ENCODE measurements at places on chromosomes 2 and 18.

DNA sequence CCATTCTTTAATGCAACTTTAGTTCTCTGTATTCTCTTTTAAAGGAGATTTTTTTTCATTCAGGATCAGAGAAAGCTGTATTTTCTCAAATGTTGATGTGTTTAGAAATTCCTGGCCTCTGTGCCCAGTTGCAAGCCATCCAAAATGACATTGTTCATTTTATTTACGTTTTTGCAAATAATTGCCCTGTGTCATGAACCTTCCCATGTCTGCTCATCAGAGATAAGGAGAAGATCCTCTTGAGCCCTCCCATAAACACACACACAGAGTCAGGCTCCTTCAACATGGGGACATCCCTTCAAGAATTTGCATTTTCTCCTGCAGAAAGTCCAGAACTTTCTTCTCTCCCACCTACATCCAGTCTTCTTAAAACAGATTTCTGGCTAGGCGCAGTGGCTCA is 258.8 kb downstream of the GBX2 start:
- DNase-seq, result no peak

DNA sequence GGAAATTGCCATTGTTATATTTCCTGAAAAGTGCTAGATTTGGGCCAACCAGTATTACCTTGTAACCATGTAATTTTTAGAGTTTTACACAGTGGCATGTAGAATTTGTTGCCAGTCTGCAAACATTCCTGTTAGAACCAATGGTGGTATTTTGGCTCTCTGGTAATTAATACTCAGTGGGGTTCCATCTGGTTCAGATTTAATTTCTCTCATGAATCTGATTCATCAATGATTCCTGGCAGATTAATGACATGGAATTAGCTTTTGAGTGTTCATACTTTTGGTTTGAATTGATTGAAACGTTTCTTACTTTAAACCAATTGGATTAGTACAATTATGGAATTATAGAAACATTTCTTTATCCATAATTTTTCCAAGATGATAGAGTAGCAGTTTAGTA is 93.2 kb downstream of the MC4R start:
- DNase-seq, result no peak

DNA sequence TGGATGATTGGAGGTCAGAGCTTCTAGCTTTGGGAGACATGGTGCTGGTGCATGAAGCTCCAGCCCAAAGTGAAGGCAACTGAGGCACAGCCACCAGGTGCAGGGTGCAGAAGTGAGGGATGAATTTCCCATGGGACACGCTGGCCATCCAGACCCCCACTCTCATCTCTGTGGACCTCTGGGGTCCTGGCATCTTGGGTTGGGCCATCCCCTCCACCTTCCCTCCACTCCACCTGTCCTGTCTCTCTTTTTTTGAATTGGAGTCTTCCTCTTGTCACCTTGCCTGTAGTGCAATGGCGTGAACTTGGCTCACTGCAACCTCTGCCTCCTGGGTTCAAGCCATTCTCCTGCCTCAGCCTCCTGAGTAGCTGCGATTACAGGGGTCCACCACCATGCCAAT is 3.4 kb downstream of the NGEF start:
- DNase-seq, result no peak

- no peak for DNase-seq
Observed at GRCh38 chr2:190849774-190850173, 30.8 kb upstream of the GLS start.

DNA sequence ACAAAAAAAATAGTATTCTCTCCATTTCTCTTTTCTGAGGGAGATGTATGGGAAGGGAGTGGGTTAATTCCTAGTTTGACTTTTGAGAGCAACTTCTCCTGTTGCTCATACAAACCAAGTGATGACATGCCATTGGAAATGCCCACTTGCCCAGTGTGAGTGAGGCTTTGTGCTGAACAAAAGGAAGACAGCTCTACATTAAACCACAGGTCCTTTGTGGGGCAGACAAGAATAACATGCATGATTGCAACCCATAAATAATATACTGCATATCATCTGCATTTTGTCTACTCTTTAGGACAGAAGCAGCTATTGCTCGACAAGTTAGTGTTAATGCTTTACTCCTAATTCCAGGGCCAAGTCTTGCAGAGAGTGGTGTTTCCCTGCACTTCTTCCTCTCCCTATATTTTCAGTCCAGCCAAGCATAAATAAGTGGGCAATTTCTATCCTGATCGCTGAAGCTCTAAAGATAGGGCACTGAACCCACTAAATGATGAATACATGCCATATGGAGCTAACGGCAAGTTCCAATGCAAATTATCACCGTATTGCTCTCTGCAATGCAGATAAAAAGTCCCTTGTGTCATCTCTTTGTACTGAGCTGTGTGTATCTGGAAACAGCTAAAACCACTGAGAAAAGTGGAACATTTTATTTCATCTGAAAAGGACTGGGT is 19.4 kb upstream of the EHBP1 start:
- DNase-seq, result no peak

DNA sequence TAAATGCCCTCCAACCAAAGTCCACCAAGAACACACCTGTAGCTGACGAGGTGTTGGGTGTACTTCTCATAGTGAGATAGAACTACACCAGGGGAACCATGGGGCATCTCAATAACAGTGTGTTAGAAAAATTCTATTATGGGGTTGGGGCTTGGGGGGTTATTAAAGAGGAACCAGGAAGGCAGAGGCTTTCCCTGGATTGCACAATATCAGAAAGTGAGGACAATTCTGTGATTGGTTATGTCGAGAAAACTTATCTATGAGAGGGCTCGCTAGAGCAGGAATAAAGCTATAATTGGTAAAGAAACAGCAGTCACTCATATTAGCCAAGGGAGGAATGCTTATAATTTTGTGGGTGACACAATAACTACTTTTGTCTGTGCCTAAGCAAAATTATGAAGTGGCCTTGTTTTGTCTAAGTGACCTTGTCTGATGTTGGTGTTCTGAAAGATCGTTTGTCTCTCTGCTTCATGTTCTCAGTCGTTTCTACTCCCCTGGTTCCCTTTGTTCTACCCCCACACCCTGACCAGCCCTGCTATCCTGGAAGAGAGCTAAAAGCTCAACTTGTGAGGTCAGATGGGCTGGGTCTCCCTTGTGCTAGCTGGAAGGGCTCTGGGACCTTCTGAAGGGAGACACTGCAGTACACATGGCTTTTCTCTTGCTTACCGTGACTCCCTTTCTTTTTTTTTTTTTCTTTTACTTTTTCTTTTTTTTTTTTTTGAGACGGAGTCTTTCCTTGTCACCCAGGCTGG is 21.6 kb upstream of the INO80C start:
- DNase-seq, result no peak

GRCh38 chr18:55244546-55244945 is 285.3 kb upstream of the CCDC68 start:
- DNase-seq, result no peak

DNA sequence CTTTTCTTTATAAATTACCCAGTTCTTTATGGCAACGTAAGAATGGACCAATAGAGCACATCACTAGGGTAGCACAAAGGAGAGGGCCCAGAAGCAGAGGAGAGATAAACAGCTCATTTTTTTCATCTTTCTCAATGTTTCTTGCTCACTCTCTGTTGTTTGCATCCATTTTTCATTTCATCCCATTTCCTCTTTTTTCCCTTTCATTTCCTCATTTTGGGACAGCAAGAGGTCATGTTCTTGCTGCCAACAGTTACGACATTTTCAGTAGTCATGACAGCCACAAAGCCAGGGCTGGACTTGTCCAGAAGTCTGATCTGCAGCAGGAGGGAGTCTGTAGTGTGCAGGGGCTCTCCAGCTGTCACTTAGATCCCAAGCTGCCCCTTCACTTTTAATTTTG is 52.7 kb upstream of the CYP1B1 start:
- DNase-seq, result no peak

- DNase-seq, result no peak
Observed at GRCh38 chr2:235054919-235055318, 103.1 kb downstream of the SH3BP4 start.

DNA sequence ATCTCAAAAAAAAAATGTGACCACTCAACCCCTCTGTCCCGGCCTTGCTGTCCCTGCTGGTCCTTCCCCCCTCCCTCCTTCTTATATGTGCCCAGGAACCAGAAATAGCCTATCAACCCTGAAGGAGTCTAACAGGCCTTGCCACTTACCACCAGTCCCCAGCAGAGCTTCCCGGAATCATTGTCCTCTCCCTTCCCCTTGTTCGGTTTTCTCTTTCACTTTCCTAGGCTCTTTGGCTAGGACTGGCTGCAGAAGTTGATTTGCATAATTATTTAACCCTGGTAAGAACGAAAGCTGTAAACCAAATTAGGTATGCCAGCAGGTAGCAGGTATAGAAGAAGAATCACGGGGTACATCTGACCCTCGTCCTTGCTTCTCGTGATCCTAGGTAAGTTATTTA is 72.6 kb upstream of the ZNF532 start:
- no peak for DNase-seq

GRCh38 chr2:30580391-30580790 is 133.3 kb downstream of the LCLAT1 start:
- no peak for DNase-seq

GRCh38 chr18:33231474-33232317 is 208.8 kb downstream of the CCDC178 start:
- DNase-seq, result peak; percentile 38

GRCh38 chr2:19989667-19990415 is at the start of gene WDR35:
Gene WDR35 (minus strand): TSS chr2:19990105. CDS start chr2:19990015, 90 bp downstream.
- DNase-seq, result peak; percentile 90

- no peak for DNase-seq
Observed at GRCh38 chr2:221050020-221050795, 521.9 kb downstream of the EPHA4 start.

- no peak for DNase-seq
Observed at GRCh38 chr2:227411990-227412350, 24.2 kb upstream of the SCYGR1 start.

DNA sequence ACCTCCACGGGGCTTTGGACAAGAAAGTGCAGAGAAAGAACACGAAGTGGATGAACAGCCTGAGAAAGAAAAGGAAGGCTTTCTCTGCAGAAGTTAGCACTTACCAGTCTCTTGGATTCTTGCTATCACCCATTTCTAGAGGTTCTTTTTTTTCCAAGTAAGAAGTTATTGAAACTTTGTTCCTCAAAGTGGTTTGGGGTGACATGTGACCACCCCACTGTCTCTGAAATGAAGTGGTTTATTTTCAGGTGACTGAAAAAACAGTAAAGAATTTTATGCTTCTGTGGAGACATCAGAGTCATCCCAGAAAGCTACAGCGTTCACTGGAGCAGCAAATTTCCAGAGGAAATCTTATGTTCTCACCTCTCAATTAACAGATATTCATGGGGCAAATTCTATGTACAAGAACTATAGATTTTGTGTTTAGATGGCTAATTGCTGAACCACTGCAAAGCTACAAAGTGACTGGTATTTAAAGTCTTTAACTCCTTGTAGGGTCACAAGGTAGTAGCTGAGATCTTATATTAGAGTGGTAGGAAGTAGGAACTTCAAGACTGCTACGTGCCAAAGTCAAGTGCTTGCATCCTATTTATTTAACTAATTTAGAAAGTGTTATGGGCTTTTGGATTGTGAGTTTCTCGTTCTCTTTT is 267.5 kb downstream of the TGIF1 start:
- no peak for DNase-seq

- DNase-seq, result no peak
Observed at GRCh38 chr2:170842785-170843184, 26.1 kb downstream of the GAD1 start.

GRCh38 chr2:199308567-199308966 is 149.2 kb downstream of the SATB2 start:
- no peak for DNase-seq

DNA sequence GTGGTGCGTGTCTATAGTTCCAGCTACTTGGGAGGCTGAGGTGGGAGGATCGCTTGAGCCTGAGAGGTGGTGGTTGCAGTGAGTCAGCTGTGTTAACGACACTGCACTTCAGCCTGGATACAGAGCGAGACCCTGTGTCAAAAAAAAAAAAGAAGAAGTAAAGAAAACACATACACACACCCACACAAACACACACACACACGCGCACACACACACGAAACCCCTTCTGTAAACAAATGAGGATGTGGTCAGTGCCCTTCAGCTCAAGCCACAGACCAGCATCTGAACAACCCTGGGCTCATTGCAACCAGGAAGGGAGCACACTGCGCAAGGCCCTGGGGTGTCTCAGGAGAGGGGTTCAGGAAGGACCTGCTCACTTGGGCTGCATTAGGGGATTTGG is 47.9 kb upstream of the KCNF1 start:
- no peak for DNase-seq

DNA sequence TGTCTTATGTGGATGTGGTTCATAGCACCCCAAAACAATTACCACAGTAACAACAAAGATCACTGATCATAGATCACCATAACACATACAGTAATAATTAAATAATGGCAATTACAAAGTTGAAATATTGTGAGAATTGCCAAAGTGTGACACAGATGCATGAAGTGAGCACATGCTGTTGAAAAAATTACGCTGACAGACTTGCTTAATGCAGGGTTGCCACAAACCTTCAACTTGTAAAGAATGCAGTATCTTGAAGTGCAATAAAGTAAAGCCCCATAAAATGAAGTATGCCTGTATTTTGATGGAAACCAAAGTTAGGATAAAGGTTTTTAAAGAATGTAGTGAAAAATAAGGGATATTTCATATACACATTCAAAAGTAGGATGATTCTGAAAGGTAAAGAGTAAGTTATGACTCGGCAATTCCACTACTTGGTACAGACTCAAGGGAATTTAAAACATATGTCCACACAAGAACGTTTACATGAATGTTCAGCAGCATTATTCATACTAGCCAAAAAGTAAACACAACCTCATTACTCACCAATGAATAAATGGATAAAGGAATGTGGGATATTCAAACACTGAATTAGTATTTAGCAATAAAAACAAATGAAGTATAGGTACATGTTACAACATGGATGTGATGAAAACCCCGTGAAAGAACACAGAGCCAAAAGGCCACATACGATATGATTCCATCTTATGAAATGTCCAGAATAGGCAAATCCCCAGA is 61.6 kb downstream of the SCN9A start:
- DNase-seq, result no peak

- DNase-seq, result no peak
Observed at GRCh38 chr2:14336759-14337382, 295.6 kb upstream of the LRATD1 start.

- DNase-seq, result no peak
Observed at GRCh38 chr2:68385220-68385906, 20.3 kb downstream of the PLEK start.

- no peak for DNase-seq
Observed at GRCh38 chr2:217812170-217812569, 190.6 kb downstream of the TNS1 start.
